Suppressor macrophage treated with lipopolysaccharide for 1 hour (primary cell): ENCODE measurements at places on chromosomes 7 and 10.

DNA sequence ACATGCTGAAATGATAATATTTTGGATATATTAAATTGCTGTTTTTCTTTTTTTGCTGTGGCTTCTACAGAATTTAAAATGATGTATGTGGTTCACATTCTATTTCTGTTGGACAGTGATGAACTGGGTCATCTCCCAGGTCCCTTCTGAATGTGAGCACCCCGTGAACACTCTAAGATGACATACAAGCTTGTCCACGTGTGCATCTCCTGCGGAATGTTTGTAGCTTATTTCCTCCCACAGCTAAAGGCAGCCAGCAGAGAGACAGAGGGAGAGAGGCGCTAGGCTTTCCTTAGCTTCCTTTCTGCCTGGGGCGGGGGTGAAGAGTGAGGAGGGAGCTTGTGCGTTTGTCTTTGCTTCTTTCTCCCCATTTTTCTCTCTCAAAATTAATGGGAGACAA lies 219.1 kb downstream of the EMX2 start:
- DNase-seq, result no peak

- no peak for DNase-seq
Observed at GRCh38 chr7:55244006-55244745, 121.0 kb upstream of the LANCL2 start.

DNA sequence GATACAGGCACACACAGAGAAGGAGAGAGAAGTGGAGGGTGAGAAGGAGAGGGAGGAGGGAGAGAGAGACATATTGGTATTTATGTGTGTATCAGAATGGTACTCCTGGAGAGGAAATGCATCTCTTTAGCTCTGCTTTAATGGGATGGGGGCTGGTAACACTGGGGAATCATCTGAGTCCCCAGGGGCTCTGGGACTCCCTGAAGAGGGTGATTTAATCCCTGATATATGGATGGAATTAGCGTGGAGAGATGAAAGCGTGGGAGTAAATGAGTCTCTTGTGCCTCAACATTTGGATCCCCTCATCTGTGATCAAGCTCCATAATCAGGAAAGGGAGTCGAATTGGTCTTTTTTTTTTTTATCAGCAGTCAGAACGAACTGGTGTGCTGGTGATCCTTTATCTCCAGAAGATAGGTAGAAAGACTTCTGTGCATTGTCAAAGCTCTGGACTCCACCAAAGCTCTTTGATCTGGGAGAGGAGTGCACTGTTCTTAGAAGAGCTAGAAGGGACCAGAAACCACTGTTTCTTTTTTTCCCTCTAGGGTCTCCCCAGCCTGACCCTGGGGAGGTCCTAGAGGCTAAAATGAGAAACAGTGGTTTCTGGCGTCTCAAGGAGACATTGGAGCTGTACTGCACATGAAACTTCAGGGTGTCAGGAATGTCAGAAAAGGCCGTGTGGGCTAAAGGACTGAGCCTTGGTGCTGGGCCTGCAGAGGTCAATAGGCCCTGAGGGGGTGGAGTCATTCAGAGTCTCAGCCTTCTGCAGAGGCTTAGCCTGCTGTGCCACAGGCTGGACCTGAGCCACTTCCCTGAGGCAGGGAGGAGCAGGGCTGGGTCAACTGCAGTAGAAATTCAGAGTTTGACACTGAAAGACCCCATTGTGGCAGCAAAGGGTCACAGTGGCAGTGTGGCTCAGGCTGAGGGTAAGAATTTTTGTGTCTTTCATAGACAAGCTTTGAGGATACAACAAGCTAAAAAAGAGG lies 234.4 kb upstream of the SLC26A5 start:
- no peak for DNase-seq

- no peak for DNase-seq
Observed at GRCh38 chr7:132825932-132826835, 249.9 kb upstream of the PLXNA4 start.

DNA sequence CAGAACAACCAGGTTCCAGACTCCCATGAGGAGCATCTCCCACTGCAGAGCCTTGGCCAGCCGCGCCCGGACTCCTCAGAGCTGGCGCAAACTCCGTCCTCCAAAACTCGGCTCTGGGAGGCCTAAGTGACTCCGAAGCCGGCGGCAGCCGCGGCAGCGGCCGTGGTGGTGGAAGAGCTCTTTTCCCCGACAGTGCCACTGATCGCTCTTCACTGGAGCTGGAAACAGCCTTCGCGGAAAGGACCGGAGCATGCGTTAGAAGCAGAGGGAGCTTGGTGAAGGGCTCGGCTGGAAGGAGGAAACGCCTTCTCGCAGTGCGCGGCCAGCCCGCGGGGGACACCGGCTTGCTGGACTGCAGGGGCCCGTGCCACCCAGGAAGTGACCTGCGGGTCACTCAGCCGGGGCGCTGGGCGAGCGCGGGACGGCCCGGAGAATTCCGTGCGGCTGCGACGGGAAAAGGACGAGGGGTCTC lies 5.0 kb upstream of the HOXA13 start:
- DNase-seq, result no peak

GRCh38 chr10:131726076-131726880 lies 174.5 kb upstream of the PPP2R2D start:
- no peak for DNase-seq
